ENCODE measurements at places on chromosomes 2 and 18. TPM values are rescaled to one million over a fixed set of nuclear protein-coding genes. Genes with fewer than 3 reads are reported as not detected.

Gene MLPH
- not detected for total RNA-seq

Gene PLA2R1
- total RNA-seq = not detected

Gene DNER
- not detected for total RNA-seq

Gene EDAR
- total RNA-seq = 1.3 TPM

Gene CHRNG
- total RNA-seq = not detected

Gene RAPGEF4
- 0.35 TPM for total RNA-seq

Gene TRABD2A
- total RNA-seq = 41.7 TPM

Gene CPS1
- total RNA-seq = 0.96 TPM

GRCh38 chr2:178886006-178886405 lies 78.8 kb upstream of the TTN start:
- no peak for DNase-seq

DNA sequence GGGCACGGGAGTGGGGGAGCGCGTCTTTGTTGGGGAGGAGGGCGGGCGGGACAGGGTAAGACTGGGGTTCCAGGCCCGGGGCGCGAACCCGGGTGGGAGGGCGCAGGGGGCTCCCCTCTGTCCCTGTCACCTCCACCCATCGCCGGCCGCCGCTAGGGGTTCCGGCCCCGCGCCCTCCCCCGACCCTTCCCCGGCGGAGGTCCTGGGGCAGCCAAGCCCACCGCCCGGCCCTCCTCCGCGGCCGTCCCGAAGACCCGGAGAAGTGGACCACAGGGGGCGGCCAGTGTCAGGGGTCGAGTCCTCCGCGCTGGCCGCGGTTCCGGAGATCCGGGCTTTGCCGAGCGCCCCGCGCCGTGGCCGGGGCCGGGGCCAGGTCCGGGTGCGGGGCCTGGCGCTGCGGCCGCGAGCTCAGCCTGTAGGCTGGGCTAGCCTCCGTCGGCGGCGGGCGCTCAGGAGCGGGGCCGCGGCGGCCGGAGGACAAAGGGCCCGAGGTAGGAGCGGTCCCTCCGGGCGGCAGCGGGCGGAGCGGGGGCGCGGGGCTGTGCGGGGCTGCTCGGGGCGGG lies 16.6 kb upstream of the E2F6 start:
- no peak for DNase-seq

GRCh38 chr18:7388741-7389140 lies 157.9 kb downstream of the LRRC30 start:
- DNase-seq = no peak

GRCh38 chr2:181677912-181678586 lies 2.3 kb downstream of the NEUROD1 start:
- peak; percentile 84 for DNase-seq

DNA sequence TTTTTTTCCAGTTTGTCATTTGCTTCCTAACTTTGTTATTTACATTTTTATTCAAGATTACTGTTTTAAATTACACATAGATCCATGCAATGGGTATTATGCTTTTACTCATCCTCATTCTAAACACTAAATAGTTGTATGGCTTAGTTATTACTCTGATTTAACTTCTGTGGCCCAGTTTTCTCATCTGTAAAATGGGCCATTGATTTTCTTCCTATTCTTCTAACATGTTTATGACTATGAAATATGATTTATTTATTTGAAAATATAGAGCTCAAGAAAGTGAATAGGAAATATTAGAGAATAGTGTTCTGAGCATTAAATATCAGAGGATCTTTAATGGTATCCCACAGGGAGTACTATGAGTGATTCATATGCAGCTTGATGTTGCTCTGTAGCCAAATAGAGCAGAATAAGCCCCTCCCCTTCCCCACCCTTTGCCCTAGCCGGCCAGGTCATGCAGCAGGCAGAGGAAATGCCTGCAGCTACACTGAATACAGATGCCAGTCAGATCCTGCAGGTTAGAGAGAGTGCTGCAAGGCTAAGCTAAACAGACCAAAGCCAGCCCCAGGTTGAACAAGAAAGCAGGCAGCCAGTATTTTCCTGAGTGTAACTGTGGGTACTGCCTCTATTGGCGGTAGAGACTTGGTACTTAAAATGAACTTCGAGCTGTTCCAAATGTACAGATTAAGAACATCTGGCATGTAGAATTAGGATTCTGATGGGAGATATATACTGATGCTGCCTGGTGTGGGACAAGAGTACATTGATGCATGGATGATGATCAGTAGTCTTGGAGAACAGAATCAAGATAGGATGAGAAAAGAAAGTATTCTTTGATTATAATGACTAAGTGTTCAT lies 11.7 kb upstream of the ACYP2 start:
- DNase-seq = peak; percentile 50

GRCh38 chr18:57347784-57348183 lies 4.6 kb upstream of the ST8SIA3 start:
- DNase-seq = no peak

DNA sequence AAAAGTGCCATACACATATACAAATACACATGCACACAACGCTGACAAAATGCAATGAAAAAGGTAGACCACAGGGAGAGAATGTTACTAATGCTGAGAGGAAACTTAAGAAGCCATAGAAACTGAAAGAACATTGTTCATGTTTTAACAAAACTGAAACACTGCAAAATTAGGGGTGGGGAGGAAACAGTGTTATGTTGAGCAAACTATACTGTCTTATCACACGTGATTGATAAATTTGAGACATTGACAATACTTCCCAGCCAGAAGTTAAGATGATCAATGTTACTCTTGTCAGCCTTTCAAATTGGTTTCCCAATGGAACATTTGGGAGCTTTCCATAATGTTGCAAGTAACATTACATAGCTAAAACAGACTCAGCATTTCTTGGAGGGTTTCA lies 165.5 kb downstream of the L3MBTL4 start:
- DNase-seq = no peak

DNA sequence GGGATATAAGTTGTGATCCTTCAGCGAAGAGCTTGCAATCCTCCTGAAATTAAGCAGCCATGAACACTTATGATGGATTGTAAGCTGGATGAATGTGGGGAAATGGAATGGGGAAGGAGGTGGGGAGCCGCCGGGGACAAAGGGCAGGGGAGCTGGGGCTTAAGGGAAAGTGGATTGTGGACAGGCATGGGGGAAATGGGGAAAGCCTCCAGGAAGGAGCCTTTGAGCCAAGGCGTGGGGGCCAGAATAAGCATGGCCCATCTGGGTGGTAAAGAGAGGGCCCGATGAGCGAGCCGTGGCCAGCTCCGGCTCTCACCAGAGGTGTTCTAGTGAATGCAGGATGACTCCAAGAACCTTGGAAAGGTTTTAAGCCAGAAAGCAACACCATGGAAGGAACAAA lies 124.0 kb downstream of the SMAD7 start:
- DNase-seq = no peak

DNA sequence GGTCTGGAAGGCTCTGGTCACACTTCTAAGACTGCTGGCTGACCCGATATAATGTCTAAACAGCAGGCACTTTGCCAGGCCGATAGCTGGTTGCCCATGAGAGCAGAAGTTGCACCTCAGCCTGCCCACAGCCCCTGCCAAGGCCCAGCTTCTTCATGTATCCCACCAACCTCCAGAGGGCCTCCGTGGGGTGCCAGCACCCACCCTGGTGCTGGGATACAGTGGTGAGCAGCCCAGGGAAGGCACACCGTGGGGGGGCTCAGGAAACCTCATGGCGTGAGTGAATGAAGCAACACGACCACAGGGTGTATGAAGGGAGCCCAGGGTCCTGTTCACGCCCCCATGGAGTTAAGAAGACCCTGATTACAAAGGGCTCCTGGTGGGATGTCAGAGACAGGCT lies 16.2 kb upstream of the GLI2 start:
- no peak for DNase-seq

GRCh38 chr2:9030841-9031240 lies 27.4 kb upstream of the MBOAT2 start:
- DNase-seq = no peak

GRCh38 chr2:240211096-240211495 lies 70.6 kb upstream of the OTOS start:
- DNase-seq = no peak

GRCh38 chr2:239150125-239151011 lies 250.5 kb downstream of the HDAC4 start:
- peak; percentile 31 for DNase-seq

DNA sequence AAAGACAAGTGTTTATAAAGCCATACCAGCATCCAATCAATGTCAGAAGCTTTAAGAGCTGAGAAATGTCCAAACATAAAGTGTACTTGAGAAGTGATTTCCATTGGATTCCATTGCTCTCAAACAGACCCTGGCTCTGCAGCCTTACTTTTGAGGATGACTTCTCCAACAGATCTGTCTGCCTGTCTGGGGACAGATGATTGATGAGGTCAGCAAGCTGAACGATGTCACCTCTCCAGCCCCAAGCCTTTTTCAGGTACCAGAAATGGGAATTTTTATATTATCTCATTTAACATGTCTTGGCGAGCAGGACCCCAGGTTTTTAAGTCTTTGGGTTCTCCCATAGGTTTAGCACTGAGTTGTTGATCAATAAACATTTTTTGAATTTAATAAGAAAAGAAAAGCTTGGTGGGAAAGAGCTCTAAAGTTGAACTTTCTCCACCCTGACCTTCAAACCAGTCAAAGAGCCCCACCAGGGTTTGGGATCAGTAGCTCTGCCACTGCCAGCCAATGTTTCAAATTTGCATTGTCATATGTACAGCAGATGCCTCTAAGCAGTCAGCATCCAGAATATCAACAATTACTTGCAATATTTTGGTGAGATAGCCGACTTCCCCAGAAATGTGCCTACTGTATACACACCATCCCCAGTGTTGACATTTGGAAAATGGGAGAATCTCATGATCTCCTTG lies 22.5 kb downstream of the PTPN18 start:
- DNase-seq = no peak

- DNase-seq = no peak
These were observed 528.3 kb downstream of the PARD3B start for GRCh38 chr2:205073433-205074020.

GRCh38 chr2:118614841-118615271 lies 232.6 kb downstream of the EN1 start:
- no peak for DNase-seq

DNA sequence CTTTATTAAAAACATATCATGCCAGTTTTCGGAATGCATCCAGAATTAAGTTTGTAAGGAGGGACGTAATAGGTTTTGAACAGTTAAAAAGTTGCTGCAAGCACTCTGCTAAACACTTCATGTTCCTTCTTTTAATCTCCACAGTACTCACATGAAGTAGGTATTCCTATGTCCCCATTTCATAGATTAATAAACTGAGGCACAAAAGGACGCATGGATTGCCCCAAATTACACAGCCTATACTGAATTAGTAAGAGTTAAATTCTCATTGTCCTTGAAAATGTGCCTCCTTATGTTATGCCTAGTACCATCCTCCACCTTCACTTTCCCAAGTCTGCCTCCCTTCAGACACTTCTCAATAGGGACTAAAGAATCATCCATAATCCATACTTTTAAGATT lies 358.9 kb upstream of the ATP5MC3 start:
- DNase-seq = no peak

- DNase-seq = no peak
These were observed 89.6 kb upstream of the MAP3K20 start for GRCh38 chr2:172986040-172986439.

GRCh38 chr2:100236166-100236565 lies 86.1 kb downstream of the LONRF2 start:
- DNase-seq = no peak

DNA sequence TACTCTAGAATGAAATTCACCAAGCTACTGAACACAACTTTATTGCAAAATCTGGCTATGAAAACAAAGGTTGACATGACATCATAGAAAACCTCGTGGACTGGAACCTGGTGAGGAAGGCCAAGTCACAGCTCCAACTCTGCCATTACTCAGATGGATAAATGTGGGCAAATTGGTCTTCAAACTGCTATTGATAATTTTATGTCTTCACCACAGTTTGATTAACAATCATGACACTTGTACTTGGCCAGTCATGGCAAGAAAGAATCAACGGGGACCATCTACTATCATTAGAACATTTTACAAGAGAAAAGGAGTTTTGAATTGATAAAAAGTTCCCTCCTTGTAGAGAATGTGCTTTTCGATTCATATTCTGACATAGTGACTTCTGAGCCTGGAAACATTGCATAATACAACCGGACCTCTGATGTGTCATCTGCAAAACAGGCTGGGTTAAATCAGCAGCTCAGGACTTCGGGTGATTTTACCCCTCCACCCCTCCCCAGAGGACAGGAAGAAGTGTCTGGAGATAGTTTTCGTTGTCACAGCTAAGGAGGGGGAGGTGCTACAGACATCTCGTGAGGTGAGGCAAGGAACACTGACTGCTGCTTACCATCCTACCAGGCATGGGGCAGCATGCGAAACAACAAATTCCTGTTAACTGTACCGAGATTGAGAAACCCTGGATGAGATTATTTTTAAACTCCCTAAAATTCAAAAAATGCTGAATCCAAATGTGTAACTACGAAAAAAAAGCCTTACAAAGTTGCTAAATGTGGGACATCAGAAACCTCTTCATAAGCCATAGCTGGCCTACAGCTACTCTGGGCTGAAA lies 8.4 kb downstream of the L3MBTL4 start:
- DNase-seq = no peak

- DNase-seq = no peak
These were observed 664.2 kb downstream of the TDRD15 start for GRCh38 chr2:21787941-21788340.

DNA sequence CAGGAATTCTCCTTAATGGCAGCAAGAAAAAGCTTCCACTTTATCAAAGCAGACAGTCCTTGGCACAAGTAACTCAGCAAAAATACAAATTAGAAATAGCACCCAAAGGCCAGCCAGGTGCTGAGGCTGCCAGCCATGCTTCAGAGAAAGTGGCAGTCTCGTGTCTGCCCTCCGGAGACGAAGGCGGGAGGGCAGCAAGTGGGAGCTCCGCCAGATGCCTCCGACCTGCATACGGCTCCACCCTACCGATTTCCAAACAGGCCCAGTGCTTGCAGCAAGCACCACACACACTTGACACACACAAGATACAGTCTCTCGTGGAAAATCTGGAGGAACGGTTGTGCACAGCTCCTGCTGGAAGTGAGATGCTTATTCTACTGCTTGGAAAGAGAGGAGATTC lies 134.9 kb upstream of the REV1 start:
- DNase-seq = no peak

DNA sequence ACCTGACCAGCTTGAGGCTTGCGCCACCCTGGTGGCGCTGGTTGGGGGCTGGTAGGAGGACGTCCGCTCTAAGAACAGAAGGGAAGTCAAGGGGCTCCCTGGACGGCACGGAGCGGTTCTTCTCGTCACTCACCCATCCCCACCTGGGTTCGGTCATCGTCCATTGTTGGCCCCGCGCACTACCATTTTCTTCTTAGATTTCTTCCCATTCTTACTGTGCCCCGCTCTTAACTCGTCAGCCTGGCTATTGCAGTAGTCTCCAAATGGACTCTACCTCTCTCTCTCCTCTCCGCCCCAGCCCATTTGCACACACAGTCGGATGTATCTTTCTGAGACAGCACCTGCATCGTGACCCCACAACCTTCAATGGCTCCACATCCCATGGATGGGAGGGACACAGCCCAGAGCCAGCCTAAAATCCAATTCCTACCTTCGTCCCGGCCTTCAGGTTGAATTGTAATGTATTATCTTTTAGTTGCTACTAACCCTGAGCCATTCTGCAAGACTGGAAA lies 814 bp upstream of the RAB1A start:
- DNase-seq = peak; percentile 39

GRCh38 chr2:108403494-108403893 lies 25.7 kb downstream of the SULT1C4 start:
- no peak for DNase-seq
